Cortex of kidney (tissue), 1 donor: ENCODE measurements at places on chromosomes 2 and 18.

- DNase-seq = no peak
Observed at GRCh38 chr2:69238449-69239031, 148.5 kb downstream of the GFPT1 start.

DNA sequence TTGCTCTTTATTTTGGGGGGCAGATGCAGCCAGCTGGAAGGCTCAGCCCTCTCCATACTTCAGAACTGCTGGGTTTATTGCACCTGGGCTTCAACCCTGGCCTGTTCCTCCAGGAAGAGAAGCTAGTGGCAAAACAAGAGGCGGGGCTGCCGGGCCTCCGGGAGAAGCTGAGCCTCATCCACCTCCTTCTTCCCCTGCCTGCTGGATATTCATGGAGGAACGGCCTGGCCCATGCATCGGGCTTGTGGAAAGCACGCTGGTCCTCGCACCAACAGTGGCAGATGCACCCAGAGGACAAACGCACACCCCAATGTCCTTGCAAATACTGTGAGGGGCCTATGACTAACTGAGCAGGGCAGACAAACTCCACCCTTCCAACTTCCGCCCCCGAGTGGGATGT is 30.6 kb downstream of the FAM178B start:
- DNase-seq = no peak

DNA sequence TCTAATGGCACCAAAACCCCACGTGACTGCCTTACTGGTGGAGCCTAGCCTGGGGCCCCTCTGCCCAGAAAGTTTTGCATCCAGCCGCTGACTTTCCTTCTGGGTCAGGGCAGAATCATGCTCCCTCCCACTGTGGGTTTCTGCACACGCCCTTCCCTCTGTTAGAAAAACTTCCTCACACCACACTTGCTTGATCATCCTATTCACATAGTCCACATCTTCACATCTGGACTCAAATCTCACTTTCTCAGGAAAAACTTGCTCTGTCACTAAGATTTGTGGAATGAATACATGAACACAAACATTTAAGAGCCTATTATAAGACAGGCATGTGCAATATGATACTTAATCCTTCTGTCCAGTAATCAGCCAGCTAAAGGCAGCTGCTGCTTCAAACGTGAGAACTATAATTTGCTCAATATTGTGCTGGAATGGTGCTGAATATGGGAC is 274.7 kb downstream of the RND3 start:
- no peak for DNase-seq

GRCh38 chr2:37855283-37856041 is 69.6 kb upstream of the RMDN2 start:
- DNase-seq = no peak

- no peak for DNase-seq
Observed at GRCh38 chr2:69997015-69997830, 35.8 kb upstream of the ASPRV1 start.
